ENCODE measurements at places on chromosomes 16 and 17. TPM values are rescaled to one million over a fixed set of nuclear protein-coding genes. Genes with fewer than 3 reads are reported as not detected.

- DNase-seq: no peak
These were observed 20.9 kb downstream of the GPR179 start for GRCh38 chr17:38322897-38323296.

GRCh38 chr17:27239046-27239445 is 54.9 kb upstream of the WSB1 start:
- DNase-seq: no peak

DNA sequence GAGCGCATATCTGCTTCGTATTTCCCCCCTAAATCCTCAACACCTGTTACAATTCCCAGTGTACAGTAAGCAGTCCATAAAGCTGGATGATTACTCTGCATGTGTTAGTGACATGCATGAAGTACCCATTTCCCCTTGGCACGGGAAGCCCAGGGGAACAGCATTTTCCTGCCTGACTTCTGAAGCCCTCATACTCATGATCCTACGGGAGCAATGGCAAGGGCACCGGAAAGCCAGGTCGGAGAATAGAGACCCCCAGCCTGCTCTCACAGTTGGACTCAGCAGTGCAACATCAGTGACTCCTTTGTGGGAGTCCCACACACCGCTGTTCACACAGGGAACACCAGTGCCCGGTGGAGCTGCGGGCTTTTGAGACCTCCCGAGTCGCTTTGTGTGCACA is 336.9 kb downstream of the CDH13 start:
- no peak for DNase-seq

- DNase-seq: no peak
These were observed 33.5 kb downstream of the C16orf87 start for GRCh38 chr16:46797501-46797900.

DNA sequence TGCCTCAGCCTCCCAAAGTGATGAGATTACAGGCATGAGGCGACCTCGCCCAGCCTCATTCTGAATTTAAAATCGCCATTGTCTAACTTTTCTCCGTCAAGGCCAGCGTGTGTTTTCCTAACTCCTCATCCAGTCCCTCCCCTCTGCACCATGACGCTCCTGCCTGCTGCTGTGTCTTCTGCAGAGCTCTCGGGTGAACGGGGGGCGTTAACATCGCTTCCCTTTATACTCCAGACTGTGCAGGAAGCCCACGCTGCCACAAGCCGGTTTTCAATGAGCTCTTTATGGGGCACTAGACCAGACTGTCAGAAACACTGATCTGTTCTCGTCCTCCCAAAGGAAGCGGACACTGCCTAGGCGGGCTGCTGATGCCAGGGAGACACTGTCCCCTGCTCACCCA is 13.2 kb downstream of the AANAT start:
- no peak for DNase-seq

GRCh38 chr16:12158428-12158827 is 181.9 kb downstream of the SNX29 start:
- DNase-seq: no peak

DNA sequence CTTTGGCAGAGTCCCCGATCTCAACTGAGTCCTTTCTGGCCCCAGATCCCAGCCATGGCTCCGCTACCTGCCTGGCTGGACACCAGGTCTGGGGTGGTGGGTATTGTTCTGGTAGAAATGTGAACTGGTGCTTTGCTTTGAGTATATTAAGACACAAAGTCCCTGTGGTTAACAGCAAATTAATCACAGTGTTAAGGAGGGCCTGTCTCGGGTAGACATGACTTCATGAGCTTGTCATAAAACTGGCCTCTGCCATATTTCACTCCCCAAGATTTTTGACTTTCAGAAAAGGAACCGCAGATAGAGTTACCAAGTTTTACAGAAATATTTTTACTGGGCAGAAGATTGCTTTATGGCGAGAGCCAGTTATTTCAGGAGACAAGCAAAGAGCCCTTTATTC is 19.5 kb downstream of the NKD1 start:
- no peak for DNase-seq

DNA sequence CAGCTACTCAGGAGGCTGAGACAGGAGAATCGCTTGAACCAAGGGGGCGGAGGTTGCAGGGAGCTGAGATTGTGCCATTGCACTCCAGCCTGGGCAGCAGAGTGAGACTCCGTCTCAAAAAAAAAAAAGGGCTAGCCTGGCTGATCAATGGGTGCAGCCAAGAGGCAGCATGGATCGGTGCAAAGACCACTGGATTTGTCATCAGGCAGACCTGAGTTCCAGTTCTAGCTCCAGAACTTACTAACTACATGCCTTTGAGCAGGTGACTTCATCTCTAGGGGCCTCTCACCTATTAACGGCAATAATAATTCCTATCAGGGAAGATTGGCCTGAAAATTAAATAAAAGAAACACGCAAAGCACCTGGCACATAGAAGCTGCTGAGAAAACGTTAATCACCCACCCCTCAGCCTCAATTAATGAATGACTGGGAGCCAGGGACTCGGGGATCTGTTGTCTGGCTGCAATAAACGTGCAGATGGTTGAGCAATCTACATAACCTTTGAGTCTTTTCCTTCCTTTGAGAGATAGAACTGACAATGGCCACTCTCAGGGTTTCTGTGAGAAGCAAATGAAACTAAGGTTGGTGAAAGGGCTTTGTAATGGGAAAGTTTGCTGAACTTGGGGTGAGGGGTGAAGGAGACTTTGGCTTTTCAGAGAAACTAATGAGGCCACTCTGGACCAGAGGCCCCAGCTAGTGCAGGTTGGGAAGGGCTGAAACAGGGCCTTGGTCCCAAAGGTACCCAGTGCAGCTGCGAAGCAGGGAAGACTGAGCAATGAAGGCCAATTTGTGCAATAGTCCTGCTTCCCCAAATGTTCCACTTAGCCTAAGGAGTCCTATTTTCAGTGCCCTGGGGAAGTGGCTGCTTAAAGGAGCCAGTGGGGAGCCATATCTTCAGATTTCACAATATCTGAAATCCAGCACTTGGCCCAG is 7.6 kb downstream of the SEZ6L2 start:
- peak; percentile 97 for DNase-seq

- DNase-seq: no peak
These were observed 3.1 kb upstream of the RAB11FIP4 start for GRCh38 chr17:31388351-31388750.

- no peak for DNase-seq
These were observed 49.2 kb downstream of the METTL16 start for GRCh38 chr17:2462481-2462880.

DNA sequence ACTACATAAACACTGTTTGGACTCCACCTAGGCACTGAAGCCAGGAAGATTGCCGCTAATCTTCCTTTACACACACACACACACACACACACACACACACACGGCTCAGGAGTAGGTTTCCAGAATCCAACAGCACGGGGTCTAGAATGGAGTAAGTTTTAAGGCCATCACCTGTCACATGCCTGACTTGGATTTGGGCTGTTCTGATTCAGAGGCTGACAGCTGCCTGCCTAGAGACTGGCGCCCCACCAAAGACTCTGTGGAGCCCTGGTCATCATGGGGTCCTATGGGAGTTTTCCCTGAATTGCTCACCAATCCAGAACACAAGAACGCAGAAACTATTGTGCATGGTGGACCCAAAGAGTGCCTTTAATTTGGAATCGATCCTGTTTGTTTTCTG is 10.9 kb downstream of the CDRT4 start:
- no peak for DNase-seq

- DNase-seq: no peak
These were observed 15.1 kb upstream of the GUCY2D start for GRCh38 chr17:7987112-7987893.

DNA sequence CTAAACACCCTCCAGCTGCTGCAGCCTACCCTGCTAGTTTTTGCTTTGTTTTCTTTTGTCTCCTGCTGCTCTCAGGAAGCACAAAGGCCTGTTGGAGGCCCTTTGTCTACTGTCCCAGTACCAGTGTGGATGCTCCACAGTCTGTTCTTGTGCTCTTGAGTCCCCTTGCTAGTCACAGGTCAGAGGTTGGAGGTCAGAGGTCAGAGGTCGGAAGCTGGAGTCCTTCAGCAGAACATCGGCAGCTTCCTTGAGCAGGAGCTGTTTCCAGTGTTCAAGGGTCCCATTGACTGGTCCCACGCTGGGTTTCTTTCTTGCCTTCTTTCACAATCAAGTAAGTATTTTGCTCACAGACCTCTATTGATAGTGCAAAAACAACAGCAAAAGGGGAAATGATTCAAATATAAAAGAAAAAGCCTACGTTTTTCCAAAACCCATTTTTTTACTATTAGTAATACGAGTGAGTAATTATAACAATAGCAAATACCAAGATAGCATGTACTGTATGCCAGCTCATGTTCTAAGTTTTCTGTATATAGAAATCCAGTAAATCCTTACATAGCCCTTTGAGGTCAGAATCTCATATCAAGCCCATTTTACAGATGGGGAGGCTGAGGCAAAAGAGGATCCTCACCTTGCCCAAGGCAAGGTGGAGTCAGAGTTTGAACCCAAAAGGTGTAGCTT is 10.9 kb upstream of the IL34 start:
- DNase-seq: no peak

- no peak for DNase-seq
These were observed 230.5 kb upstream of the CACNG5 start for GRCh38 chr17:66604376-66604775.

DNA sequence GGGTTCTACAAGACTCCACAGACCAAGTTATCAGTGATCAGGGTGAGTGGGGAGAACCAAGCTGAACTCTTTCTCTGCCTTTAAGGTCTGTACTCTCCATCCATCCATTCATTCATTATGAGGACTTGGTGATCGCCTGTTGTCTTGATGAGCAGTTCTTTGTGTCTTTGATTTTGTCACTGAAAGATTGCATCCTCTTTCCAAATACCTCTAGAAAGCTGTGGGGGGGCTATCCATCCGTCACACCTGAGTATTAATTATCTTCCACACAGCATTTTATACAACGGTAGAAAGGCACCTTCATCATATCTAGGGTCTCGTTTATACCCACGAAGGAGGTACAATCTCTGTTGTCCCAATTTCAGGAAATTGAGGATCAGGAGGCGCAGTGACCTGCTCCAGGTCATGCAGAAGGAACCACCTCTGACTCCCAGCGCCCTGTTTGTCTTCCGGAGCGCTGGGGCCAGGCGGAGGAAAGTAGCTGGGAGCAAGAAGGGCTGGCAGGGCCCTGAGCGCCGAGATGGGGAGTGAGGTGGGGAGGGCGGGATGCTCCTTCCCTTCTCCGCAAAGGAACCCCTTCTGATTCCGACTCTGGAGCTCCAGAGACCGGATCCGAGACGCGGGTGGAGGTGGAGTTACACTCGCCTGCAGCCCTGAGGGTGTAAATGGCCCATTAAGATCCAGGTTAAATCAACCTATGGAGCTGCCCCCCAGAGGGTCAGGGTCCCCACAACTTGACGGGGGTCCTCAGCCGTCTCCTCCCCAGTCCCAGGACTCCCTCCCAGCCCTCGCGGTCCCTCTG is 605 bp upstream of the ABAT start:
- no peak for DNase-seq

DNA sequence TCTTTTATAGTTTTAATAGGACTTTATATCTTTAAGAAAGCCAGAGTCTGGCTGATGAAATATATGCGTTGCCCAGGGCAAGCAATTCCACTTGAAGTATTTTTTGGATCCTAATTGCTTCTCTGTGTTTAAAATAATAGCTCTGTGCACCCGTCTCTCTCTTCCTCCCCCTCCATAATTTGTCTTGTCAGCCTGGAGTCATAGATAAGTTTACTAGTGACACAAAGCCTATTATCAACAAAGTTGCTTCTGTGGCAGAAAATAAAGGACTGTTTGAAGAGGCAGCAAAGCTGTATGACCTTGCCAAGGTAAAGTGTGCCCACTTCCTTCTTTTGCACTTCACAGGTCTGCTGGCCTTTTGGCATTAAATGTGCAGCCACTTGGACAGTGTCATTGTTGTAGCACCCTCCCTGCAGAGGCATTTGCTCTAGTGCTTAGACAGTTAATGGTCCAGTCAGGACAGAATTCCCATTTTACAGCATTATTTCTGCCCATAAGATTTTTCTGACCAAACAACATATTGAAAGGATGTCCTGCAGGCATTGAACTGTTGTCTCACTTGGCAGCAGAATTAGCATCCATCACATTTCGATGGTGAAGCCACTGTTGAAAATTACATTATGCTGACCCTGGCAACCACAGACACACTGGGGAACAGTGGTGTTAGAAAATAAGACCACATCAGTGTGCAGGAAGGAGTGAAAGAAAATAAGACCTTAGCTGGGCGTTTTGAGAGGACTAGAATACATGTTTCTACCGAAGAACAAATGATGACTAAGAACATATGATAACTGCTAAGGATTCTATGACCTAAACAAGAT is 28.4 kb upstream of the SLC12A3 start:
- no peak for DNase-seq

DNA sequence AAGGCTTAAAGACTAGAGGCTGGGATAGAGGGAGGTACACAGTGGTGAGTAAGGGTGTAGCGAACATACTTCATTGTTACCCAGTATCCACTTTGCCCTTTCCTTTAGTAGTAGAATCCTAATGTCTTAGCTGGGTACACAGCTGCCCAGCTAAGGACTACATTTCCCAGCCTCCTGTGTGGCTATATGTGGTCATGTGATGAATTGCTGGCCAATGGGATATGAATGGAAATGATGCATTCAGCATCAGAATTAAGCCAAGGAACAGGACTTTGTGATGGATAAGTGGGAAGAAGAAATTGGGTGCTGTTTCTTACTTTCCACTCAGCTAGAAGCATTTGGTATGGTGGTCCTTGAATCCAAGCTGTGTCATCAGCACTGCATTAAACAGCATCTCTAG is 55.9 kb downstream of the FOXL1 start:
- DNase-seq: no peak

DNA sequence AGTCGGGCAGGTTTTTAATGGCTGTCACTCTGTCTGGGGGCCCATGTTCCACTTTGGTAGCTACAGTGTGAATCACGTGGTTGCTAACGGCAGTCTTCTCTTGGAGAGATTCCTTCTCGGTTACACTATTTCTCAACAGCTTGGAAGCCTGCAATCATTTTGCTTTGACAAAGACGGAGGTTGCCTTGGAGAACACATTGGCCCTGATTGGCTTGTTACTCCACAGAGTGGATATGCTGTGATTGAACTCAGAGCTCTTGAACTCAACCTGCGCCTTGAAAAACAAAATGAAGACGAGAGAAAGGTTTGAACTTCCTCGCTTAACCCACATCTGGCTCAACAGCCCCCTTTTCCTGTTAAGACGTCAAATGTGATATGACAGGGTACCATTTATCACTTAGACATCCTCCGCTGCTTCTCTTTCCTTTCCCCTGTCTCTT is 218.9 kb downstream of the MAF start:
- DNase-seq: peak; percentile 80

- DNase-seq: no peak
These were observed 146.4 kb downstream of the MSI2 start for GRCh38 chr17:57402681-57403180.

Gene HOXB8
- 1.8 TPM for polyA plus RNA-seq

Gene NACA2
- polyA plus RNA-seq: 0.81 TPM

Gene CTCF
- polyA plus RNA-seq: 43.6 TPM

Gene ABCC6
- 88.3 TPM for polyA plus RNA-seq

Gene SOX15
- 2.0 TPM for polyA plus RNA-seq

Gene COQ7
- polyA plus RNA-seq: 23.8 TPM

Gene KRTAP2-1
- not detected for polyA plus RNA-seq
